ENCODE measurements at places on chromosomes 2 and 18. TPM values are rescaled to one million over a fixed set of nuclear protein-coding genes. Genes with fewer than 3 reads are reported as not detected.

- no peak for DNase-seq
Measured at GRCh38 chr2:67561457-67561965, 164.4 kb downstream of the ETAA1 start.

DNA sequence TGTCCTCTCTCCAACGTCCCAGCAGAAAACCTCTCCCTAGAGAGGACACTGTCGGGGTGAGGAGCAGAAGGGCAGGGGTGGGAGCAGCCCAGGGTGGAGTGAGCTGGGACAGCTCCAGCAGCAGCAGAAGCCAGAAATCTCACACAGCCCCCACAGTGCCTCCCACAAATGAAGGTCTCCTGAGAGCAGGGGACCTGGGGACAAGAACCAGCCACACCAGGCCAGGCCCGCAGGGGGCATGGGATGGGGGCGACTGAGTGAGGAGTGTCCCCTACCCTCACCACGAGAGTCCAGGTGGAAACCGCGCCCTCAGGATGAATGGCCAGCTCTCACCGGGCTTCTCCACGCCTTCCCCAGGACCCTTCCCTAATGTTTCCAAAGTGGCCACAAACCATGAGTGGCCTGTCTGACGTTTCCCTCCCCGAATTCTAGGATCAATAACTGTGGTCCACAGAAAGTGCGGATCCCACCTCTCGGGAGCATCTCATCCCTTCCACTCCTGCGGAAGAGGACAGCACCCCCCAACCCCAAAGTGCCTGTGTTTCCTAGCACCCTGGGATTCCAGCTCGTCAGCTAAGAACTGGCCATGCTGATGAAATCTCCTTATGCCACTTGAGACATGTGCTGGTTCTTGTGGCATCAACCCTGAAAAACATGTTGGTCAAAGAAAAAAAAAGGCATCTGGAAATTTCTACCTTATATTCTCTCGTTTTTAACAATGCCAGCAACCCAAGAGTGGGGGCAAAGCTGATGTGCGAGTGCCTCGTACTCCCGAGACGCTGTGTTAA lies 121.1 kb downstream of the HDAC4 start:
- peak; percentile 41 for DNase-seq

DNA sequence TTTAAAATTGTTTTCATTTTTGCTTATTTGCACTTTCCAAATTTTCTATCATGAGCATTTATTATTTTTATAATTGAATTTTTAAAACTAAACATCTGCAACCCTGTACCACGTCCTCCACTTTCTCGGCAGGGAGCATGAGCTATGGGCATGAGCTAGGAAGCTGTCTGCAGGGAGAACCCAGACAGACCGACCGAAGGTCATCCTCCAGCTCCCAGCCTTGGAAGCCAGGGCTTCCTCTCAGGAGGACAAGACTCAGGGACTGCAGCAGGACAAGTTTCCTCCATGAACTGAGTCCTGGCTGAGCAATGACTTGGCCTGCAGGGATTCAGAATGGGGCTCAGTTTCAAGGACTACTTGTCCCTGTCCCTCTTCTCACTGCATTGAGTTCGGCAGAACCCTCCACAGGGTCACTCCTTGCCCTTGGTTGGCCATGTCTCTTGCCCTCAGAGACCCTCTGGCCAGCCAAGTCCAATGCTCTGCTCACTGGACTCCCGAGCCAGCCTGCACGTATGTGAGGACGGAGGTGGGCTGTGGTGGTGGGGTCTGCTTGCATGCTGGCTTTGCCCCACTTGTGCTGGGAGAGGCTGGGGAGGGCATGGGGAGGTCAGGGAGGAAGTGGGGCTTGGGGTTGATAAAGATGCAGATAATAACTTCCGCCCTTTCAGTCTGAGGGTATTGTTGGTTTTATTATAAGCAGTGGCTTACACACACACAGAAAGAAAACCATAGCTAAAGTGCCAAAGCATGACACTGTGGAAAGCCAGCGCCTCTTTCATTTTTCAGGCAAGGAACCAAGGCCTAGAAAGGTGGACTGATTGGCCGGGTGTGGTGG lies 6.6 kb downstream of the NMUR1 start:
- no peak for DNase-seq

- DNase-seq = no peak
Measured at GRCh38 chr2:43383533-43383932, 157.1 kb upstream of the ZFP36L2 start.

DNA sequence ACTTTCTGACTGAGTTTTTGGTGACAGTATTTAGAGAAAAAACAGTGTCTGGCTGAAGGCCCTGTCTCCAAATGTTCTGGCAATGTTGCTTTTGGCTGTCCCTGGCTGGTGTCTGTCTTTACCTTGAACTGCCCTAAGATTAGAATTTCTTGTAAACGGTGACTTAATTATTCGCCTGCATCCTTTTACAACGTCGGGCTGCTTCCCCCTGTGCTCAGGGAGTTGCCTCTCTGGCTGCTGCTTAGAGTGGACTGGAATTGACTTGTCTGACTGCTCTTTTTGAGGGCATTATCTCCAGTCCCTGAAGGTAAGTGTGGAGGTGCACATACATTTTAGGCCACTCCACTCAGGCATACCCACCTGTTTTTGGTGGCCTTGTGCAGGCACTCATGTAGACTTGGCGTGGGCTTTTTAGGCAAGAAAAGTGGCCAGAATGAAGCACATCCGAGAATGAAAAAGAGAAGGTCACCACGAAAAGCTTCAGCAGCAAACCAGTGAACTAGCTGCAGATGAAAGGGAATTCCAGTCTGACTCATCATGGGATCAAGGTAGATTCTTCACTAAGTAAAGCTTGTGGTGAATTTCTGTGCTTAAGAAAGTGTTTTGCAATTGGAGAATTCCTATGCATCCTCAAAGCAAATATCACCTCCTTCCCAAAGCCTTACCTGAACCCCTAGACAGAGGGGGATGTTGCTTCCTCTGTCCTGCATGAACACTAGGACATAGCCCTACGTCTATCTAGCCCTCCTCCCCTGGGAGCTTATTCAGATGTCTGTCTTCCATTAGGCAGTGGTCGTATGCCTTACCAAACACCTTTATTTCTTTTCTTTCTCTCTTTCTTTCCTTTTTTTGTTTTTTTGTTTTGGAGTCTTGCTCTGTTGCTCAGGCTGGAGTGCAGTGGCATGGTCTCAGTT lies 230.3 kb upstream of the TRIB2 start:
- no peak for DNase-seq

DNA sequence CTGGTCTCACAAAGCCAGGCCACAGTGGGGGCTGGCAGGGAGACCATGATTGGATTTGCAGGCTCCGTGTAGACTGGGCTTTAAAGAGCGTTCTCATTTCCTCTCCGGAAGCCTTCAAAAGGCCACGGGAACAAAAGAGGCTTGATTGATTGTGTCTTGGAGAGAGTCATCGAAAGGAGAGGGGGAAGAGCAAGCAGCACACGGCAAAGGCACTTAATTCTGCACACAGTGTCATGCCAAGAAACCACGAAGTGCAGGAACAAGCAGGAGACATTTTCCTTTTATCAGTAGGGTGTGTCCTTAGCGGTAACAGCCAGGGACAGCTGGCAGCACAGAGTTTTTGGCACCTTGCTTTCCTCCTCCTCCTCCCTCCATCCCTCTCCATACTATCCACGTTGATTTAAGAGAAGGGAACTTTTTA lies 47.7 kb downstream of the GLI2 start:
- DNase-seq = no peak

GRCh38 chr18:34600158-34600557 lies 109.9 kb upstream of the DTNA start:
- DNase-seq = no peak

DNA sequence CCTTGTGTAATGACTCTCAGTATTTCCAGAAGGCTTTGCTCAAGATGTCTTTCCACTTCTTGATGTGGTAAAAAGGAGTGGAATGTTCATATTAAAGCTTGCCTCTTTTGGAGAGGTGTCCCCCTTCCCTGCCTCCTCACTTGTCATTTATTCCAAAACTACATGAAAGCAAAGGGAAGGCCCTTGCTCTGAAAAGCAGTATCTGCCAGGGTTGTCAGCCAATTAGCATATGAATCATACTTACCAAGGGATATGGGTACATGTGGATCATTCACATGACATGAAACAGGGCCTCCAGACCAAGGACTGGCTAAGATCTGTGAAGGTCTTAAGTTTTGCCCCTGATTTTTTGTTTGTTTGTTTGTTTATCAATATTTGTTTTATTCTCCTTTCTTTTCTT lies 31.3 kb downstream of the ANXA4 start:
- no peak for DNase-seq

NMUR1 gene
- total RNA-seq = 0.30 TPM

DCDC2C gene
- not detected for total RNA-seq

SDC1 gene
- total RNA-seq = 537 TPM
